ENCODE measurements at places on chromosomes 6 and 20.

DNA sequence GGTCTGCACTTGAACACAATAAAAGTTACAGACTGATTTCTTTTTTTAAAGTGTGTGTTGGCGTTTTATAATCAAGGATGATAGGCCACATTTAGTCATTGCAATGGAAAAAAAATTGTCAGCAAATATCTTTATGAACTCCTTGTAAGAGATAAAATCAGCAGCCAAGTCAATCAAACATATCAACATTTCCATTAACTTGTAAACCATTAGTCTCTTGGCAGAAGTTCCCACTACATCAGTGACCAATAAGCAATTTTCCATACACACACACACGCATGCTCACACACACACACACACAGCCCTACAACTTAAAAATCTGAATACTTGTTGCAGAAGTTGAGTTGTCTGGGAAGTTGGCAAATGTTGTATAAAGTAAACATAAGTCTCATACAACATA, 315.9 kb upstream of the KCNQ5 start:
- no peak for DNase-seq

DNA sequence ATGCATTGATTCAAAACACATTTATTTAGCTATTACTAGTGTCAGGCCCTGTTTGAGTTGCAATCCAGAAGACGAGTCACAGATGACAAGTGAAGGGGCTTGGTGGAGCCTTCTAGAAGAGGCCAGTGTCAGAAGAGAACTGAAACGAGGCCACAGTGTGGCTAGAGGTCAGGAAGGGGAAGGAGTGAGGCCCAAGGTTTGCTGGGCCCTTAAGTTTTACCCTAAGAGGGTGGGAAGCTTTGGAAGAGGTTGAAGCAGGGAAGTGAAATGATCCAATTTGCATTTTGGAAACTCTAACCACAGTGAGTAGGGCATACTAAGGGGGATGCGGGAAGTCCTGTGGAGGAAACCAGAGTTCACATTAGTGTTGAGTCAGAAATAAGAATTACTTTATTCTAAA, 25.0 kb downstream of the TTK start:
- no peak for DNase-seq

DNA sequence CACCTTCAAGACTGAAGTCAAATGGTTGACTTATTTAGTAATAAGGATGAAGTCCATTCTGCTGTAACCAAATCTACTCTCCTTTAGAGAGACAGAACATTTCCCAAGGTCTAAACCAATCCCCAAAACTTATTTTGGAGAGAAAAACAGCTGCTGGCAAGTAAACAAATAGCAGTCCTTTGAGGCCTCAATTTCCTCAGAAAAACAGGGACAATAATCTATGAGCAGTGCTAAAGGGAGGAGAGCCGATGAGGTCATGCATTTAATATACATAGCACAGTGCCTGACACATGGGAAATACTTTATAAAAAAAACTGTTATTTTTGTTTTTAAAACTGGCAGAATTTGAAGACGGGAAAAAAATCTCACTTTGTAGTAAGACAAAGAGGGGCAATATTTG, 526.0 kb downstream of the EPM2A start:
- DNase-seq, result no peak

GRCh38 chr6:13229205-13230085, 98.9 kb downstream of the TBC1D7 start:
- no peak for DNase-seq

GRCh38 chr6:122696079-122696478, 83.4 kb upstream of the FABP7 start:
- DNase-seq, result no peak

DNA sequence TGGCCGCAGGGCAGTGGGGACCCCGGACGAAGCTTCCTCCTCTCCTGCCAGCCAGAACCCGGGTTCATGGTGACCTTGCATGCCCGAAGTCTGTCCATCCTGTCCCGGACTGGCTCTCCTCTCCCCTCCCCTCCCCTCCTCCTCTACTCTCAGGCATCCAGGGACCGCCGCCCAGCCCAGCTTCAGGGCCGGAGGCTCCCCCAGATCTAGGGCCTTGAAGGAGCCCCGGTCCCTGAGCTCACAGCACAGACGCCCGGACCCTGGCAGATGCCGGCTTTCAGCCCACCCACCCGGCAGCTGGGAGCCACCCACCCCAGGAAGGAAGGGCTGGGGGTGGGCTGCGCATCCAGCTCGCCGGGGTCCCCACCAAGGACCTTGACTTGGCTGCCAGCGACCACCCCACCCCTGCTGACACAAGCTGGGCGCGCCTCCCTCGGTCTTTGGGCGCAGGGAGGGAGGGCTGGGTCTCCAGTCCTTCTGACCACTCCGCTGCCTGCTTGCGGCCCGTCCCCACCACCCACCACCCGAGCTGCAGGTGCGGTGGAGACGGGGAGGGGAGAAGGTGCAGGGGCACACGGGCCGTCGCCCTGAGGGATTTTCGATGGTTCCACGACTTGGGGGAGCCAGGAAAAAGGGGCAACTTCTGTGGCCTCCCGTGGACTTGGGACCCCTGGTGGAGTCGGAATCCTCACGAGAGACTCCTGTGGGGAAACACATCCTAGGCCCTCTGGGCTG, 5.8 kb upstream of the ABHD16B start:
- no peak for DNase-seq
